Stimulated activated CD8-positive, alpha-beta memory T cell treated with anti-CD3 and anti-CD28 coated beads, Interleukin-2, amount 100 ng/mL, for 1 hour (primary cell): ENCODE measurements at places on chromosomes 6 and 20.

DNA sequence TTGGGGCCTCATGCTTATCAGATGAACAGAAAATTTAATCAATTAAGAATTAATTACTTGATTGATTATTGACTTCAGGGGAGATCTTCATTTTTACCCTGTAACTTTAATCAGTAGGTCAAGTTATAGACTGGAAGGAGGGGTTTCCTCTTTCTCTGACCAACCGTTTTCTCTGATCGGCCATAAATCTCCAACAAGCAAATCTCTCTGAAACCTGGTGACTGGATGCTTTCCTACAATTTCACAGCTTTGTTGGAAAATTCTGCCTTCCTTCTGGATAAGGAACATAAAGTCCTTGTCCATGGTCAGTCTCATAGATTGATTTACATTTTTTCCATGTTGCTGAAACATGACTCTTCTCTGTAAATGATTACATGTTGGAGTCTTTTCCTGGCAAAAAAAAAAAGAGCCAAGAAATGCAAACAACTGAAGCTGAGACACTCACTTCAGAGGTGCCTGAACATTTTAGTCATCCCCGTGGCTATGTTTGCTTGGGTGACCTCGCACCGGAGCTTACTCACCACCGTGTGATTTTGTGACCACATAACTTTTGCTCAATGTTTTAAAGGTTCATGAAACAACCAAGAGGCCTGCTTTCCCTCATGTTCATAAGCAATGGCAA is 31.0 kb downstream of the IRF4 start:
- DNase-seq: no peak

GRCh38 chr6:119447921-119448320 is 98.4 kb upstream of the MAN1A1 start:
- DNase-seq: no peak

GRCh38 chr20:15146948-15147347 is 809.5 kb upstream of the FLRT3 start:
- DNase-seq: no peak

DNA sequence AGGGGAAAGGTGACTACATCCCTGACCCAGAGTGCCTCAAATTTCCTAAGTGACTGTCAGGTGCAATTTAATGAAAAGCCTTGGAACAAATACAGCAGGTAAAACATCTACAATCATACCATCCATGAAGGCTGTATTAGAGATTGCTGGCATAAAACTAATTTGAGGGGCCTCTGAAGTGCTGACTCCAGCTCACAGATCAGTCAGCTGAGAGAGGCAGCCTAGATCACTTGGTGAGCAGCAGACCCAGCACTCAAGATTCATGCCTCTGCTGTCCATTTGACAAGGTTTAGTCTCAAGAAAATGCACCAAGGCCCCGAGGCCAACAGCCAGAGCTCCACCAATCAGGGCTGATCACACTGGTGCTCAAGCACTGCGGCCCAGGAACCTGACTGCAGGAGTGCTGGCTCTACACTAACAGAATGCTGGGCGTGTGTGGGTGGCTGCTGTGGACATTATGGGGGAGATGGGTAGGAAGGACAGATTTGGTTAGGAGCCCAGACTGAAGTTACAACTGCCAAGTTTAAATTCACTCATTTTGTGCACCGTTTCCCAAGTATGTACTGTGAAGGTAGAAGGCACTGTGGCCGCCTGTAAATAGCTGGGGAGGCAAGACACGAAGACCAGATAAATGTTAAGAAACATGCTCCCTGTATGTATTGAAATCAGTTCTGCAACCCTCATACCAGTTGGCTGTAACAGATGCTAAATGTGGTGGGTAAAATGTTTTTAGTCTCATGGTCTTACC is 28.2 kb downstream of the SNX5 start:
- no peak for DNase-seq

GRCh38 chr6:156009656-156010055 is 554.0 kb upstream of the NOX3 start:
- no peak for DNase-seq

GRCh38 chr20:7924692-7925091 is 15.6 kb downstream of the HAO1 start:
- DNase-seq: no peak

DNA sequence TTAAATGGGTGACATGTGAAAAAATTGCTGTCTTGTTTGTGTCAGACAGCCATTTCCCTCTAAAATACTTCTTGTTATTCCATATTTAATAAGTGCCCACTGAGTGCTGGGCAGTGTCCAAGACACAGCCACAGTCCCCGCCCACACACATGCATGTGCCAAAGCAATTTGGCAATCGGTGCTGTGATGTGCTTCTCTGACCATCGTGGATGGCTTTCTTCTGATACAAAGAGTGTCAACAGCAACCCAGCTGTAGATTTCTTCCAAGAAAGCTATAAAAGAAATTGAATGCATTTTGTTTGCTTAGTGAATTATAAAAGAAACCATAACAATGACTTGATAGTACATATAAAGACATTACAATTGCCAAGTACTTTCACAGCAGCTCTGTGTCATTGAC is 140.5 kb upstream of the ATXN1 start:
- no peak for DNase-seq

DNA sequence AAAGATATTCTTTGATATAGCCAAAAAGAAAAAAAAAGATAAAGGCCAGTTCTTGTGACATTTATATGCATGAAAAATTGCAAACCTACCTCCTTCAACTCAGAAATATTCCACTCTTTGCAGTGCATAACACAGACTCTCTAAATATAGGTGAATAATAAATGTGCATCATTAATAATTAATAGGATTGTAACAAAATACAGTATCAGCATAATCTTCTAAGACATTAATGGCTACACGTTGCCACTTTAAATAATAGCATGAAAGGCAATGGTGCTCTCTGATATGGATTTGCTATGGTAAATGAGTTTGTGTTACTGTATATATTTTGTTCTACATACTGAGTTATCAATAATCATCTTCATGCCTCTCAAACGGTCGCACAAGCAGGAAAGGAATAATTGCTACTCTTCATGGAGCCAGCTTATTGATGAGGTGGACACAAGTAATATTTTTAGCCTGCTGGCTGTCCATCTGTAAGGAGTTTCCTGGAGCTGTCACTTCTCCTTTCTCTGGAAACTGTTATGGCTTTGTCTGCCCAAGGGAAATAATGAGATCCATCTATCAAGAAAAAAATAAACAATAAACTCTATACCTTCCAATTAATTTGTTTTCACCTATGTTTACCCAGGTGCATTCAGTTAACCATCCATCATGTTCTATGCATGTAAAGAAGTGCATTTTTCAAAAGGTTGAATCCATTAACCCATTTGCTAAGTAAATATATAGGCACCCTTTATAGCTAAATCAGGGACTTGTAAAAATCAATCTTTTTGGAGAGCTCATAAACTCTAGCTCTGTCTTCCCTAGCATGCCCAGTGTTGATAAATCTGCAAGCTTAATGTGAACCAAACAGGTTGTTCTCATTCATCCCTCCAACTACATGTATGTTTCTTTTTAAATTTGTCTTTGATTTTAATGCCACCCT is 253.0 kb downstream of the NKAIN2 start:
- DNase-seq: no peak

GRCh38 chr6:150841697-150842096 is 23.8 kb upstream of the MTHFD1L start:
- DNase-seq: no peak

GRCh38 chr6:161406646-161407045 is 132.8 kb upstream of the AGPAT4 start:
- no peak for DNase-seq

DNA sequence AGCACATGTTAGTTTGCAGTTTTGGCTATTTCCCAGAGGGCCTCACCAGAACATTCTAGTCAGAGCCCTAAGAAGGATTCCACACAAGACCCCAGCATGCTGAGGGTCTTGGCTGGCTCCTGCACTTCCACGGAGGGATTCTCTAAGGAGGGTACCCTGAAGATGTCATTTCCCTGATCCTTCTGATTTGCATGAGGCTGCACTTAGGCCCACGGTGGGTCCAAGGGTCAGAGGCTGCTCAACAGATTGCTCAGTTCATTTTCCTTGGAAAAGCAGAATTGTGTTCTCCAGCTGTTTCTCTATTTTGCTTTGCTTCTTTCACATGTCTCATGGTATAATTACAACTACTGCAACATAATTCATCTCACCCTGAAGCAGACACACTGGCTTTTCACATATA is 22.2 kb downstream of the PREP start:
- no peak for DNase-seq

- no peak for DNase-seq
Observed at GRCh38 chr6:54315656-54316055, 7.4 kb downstream of the TINAG start.

- DNase-seq: no peak
Observed at GRCh38 chr6:132811276-132811675, 3.1 kb upstream of the RPS12 start.

- no peak for DNase-seq
Observed at GRCh38 chr6:161549977-161550655, 276.3 kb upstream of the AGPAT4 start.

GRCh38 chr6:96899019-96899418 is 1.3 kb upstream of the NDUFAF4 start:
- no peak for DNase-seq

GRCh38 chr6:24117021-24117420 is 9.0 kb upstream of the NRSN1 start:
- no peak for DNase-seq

DNA sequence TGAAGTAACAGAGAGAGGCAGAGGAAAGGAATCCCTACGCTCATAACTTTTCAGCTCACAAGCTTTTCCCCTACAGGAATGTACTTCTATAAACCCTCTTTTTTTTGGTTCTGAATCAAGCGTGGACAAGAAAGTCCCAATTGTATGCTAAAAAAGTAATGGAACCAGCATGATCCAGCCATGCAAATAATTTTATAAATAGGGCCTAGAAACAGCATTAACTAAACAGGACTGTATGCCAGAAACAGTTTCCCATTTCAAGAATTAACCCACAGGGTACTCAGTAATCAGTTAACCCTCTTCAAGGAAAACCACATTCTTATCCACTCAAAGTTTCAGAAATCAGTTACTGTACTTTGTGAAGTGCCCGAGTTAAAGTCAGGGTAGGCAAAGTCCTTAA is 87.0 kb upstream of the HMGCLL1 start:
- DNase-seq: no peak

DNA sequence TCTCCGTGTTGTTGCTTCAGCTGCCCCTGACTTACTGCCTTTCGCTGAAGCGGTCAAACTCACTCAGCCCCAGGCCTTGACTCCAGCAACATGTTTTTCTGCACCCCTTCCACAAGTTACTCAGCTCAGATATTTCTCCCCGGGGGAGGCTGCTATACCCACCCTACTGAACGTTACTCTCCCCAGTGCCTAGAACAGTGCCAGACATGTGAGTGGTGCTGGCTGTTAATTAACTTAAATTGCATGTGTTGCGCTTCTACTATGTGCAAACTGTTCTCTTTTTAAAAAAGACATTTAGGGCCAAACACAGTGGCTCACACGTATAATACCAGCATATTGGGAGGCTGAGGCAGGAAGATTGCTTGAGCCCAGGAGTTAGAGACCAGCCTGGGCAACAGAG is 41.2 kb upstream of the DOK5 start:
- DNase-seq: no peak

DNA sequence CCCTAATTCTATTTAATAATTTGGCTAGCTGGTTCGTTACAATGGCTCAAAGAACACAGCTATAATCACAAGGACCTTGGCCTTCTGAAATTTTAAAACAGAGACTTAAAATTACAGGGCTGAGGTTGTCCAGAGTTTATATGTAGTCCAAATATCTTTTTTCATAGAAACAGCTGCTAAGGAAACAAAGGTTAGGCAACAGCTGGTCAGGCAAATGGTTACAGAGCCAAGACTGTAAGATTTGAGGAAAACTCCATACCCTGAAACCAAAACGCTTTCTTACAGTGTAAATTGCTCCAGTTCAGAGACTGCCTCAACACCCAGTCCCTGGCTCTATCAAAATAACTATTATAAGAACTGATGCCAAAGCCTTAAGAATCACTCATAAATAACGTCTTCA is 9.7 kb upstream of the ARHGAP18 start:
- DNase-seq: no peak

GRCh38 chr6:139800837-139801236 is 426.4 kb upstream of the CITED2 start:
- DNase-seq: no peak

DNA sequence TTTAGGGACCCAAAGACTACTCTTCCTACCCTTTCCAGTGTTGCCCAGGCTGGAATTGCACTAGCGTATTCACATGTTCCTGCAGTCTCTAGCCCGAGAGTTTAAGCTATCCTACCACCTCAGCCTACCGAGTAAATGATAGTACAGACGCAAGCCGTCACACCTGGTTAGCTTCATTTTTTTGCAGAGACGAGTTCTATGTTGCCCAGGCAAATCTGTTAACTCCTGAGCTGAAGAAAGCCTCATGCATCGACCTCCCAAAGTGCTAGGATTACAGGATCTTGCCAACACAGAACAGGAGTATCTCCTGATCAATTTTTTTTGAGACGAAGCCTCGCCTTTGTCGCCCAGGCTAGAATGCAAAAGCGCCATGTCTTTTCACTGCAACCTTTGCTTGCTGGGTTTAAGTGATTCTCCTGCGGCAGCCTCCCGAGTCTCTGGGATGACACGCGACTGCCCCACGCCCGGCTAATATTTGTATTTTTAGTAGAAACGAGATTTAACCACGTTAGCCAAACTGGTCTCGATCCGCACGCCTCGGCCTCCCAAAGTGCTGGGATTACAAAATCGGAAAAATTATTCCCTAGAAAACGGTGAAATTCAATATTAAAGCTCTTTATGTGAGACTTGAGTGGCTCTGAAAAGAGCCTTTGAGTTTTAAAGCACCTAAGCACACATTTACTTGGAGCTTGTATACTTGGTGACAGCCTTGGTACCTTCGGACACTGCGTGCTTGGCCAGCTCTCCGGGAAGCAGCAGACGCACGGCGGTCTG is 128.5 kb downstream of the HFE start:
- no peak for DNase-seq

DNA sequence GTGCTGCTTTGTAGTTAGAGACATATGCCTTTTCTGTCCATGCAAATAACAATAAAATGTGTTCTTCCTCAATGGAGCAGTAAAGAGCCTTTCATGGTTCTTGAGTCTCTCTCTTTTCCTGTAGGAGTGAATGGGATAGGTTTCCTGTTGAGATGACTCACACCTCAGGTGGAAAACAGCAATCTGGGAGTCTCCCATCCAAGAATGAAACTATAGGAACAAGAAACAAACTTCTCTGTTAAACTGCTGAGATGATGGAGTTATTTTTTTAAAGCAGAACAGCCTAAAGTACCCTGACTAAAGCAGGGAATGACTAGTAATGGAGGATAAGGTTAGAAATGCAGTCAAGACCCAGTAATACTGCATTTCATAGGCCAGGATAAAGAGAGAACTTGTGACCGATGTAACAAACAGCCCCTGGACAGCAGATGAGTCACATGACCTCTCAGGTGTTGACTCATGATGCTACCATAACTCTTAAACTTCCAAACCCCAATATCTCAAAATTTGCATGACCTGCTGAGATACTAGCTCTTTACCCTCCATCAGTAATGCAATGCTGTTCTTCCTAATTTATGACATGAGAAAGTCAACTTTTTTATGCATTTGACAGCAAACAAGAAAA is 548.9 kb downstream of the CBLN4 start:
- DNase-seq: no peak

DNA sequence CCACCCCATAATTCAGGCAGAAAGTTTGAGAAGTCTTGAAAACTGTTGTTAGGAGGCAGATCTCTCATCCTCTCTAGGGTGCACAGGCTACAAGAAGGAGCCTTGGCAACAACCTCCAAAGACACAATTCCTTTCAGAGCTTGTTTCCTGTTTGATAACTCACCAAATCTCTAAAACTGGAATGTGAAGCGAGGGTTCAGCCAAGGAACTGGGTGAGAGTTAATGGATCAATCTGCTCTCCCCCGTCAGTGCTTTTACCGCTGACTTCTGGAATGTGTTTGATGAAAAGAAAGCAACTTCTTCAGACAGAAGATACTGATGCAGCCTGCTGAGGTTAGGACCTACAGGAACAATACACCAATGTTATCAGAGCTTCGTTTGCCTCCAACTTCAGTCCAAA is 171.8 kb upstream of the BMP2 start:
- no peak for DNase-seq
